ENCODE measurements at places on chromosomes 5 and 9.

GRCh38 chr5:148723143-148723542, 68.8 kb upstream of the HTR4 start:
- DNase-seq = no peak

DNA sequence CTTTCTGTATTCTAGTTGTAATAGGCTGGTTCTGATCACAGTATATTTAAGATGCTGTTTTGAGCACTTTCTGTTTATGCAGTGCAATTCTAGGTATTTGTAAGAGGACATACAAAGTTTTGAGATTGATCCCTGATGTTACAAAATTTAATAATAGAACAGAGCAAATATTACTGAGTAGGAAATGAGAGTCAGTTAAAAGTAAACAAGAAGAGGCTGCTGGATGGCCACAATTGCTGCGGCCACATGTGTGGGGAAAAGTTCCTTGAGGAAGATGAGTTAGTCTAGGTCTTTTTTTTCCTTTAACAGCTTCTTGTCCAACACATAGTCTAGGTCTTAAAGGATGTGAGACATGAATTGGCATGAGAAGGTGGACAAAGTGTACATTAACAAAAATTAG, 11.3 kb downstream of the EHMT1 start:
- no peak for DNase-seq

DNA sequence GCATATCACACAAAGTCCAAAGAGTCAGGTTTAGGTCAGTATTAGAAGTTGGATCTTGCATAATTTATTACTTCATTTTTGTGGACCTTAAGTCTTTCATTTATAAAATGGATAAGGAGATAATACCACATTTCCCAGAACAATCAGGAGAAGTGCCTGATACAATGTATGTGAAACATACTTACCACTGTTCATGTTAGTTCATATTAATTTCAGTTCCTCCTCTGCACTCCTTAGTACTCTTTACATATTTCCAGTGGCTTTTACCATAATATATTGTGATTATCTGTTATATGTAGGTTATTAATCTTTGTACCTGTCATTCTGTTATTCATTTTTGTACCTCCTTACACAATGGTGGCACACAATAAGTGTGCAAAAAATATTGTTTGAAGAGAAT, 214.4 kb downstream of the ARL15 start:
- no peak for DNase-seq

- no peak for DNase-seq
These were observed 410.9 kb upstream of the TRPC7 start for GRCh38 chr5:136776022-136776927.

DNA sequence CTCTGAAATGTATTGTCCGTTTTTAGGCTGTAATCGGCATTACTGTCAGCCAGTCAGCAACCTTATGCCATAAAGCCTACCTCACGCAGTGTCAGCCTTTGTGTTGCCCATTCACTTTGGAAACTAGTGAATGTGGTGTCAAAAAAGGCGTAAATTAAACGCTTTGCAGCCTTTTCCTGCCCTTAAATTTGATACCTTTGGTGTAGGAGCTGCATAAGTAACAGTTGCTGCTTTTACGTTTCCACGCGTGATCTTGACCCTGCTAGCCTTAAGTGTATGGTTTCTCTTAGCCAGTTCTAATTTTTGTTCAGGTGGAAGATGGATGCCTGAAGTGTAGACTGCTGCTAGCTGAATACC, 257.7 kb downstream of the EPB41L4A start:
- DNase-seq = no peak

DNA sequence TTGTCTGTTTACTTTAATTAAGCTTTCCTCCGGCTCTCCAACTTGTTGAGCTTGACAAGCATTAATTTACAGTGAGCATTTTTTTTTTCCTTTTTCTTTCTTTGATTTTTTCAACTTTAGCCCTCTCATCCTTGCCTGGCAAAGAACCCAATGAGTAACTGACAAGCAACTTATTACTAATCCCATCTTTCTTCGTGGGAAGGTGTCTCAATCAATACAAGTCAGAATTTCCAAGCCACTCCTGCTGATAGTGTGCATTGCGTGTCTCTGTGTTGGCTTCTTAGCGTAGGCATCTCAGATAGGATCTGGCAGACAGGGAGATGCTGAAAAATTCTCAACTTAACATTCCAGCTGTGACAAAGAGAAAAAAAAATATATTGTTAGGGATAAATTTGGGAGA, 527.7 kb upstream of the WWC1 start:
- no peak for DNase-seq

DNA sequence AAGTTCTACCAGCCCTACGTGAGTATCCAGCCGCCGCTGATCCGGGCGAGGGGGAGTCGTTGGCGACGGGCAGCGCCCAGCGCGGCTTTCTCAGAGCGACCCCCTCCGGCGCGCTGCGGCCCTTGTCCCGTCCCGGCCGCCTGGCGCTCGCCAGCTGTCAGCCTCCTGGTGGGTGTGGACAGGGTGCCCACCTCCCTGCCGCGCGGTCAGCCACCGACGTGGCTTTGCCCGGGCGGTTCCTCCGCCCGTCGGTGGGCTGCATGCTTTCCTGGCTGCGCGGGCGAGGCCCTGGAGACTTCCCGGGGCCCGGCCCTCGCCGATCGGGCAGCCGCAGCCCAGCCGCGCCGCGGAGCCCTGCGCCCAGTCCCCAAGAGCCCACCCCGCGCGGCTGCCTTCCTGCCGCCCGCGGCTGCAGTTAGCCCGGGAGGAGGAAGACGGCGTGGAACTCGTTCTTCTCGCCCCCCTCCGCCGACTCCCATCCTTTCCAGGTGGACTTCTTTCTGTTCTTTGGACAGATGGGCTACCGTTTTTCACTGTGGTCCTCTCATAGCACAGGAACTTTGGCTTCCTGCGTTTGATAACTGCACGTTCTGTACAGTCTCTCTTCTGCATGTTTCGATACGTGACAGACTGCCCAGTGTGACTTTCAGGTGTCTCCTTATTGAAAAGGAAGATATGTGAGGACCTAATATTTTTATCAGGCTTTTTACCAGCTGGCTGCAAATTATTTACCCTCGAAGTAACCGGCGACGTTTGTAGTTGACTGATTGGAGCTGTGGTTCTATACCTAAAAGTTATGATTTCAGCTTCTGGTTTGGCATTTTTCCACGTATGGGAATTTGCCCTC, 577 bp downstream of the AP3S1 start:
- no peak for DNase-seq

- DNase-seq = no peak
These were observed 58.6 kb downstream of the CAMK4 start for GRCh38 chr5:111282798-111283197.

DNA sequence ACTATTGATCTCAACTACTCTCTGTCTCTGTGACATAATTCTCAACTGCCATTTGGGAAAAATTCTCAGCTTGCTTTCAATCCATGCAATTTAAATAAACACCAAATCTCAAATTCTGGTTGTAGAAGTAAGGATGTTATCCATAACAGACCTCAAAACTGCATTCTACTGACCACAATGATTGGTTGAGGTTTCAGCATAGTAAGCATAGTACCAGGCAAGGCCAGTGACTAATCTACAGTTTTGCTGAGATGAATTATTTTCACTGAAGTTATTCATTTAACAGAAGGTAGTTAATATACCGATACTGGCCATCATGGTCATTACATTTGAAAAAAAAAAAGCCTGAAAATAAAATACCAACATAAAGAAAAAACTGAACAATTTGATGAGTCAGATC, 488.0 kb upstream of the CDH18 start:
- DNase-seq = no peak

- no peak for DNase-seq
These were observed 21.0 kb upstream of the HEMGN start for GRCh38 chr9:97958812-97959511.

DNA sequence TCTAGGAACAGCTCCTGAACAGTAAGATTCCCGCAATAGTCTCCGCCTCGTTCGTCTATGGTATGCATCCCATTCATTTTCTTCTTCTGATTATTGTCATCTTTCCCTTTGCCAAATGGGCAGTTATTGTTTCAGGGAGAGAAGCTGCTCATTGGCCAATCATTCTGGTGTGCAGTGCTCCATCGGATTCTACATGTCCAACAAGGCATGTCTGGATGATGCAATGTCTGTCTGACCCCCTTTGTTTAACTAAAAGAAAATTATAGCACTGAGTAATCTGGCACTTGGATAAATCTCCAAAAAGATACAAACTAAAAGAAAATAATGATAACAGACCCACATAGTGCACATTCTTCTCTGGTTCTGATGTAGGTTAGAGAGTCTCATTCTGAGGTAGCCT, 515.6 kb upstream of the DMAC1 start:
- no peak for DNase-seq

DNA sequence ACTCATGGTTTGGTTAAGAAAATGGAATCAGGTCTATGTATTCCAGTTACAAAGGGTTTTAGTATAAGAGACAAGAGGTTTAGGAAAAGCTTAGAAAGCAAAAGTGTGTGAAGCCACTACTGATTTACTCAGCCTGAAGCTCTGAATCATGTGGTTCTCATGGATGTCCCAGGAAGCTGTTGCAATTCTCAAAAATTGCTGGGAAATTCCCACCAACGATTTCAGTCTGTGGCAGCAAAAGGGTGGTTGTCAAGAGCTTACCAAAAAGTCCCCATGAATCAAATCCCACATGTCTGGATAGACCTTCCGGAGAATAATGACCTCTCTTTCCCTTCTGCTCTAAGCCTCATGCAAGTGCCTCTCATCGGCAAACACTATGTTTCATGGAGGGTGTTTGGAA, 929.9 kb downstream of the TLE4 start:
- no peak for DNase-seq

GRCh38 chr5:134510970-134511795, 14.3 kb upstream of the JADE2 start:
- no peak for DNase-seq

DNA sequence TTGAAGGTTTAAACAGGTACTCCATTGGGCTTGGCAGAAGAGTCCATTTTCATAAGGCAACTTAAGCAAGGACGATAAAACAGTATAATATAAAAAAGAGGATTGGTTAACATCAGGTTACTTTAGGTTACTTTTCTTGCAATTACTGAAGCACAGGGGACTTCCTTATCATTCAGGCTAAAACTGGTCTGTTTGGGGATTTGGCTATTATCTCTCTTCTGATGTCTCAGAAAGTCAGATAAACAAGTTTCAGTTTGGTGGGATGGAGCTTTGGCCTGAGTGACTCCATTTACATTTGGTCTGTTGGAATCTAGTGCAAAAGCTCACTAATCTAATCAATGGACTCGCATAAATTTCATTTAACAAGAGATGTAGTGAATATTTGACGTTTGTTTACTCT, 8.0 kb downstream of the GAPT start:
- no peak for DNase-seq

All from CD4-positive, alpha-beta T cell (primary cell).